Gastroesophageal sphincter (tissue), 4 donors: ENCODE measurements at places on chromosomes 2 and 18. TPM values are rescaled to one million over a fixed set of nuclear protein-coding genes. Genes with fewer than 3 reads are reported as not detected.

DNA sequence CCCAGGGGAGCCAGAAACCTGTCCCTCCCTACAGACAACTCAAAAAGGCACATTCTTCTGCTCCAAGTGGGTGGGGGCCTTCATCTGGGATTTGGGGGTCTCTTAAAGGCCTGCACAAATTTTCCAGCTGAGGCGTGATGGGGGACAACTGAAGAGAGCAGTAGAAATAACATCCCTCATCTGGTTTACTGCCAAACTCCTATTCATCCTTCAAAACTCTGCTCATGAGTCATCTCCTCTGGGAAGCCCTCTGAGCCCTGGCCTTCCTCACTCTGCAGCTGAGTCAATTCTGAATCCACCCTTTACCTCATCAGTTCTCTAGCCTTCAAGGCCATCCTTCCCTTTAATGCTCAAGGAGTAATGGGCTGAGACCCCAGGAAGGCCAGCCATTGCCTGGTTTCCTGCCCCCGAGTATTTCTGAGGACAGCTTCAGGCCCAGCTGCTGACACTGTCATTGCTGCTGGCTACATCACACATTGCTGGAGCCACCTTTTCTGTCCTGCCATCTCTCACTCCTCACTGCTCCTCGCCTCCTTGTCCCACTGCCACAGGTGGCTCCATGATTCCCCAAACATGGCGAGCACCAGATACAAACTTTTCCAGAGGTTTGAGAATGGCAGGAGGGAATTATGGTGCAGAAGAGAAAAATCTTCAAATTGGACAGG lies 32.2 kb upstream of the GLI2 start:
- no peak for ATAC-seq

- ATAC-seq: no peak
Observed at GRCh38 chr18:68735483-68736343, 20.8 kb upstream of the TMX3 start.

DNA sequence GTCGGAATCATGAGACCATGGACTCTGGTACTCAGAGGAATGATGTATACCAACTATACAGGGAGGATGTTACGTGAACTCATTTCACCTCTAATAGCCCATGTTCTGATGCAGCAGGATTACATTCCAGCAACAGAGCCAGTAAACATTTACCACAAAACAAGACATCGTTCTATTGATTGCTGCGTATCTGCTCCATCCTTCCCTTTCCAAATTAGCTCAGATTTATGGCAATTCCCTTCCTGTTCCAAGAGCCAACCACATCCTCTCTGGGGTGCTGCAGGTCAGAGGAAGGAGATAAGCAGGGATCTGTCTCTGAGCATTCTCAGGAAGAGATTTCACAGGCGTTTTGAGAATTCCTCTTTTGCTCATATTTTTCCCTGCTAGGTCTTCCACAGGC lies 98.3 kb downstream of the KLF7 start:
- no peak for ATAC-seq

GRCh38 chr2:66888791-66889631 lies 454.1 kb downstream of the MEIS1 start:
- ATAC-seq: peak; percentile 78

GRCh38 chr2:47833516-47833968 lies 50.6 kb downstream of the MSH6 start:
- no peak for ATAC-seq

- no peak for ATAC-seq
Observed at GRCh38 chr2:239162141-239162821, 238.5 kb downstream of the HDAC4 start.

CLHC1 gene
- total RNA-seq: 3.4 TPM

DNA sequence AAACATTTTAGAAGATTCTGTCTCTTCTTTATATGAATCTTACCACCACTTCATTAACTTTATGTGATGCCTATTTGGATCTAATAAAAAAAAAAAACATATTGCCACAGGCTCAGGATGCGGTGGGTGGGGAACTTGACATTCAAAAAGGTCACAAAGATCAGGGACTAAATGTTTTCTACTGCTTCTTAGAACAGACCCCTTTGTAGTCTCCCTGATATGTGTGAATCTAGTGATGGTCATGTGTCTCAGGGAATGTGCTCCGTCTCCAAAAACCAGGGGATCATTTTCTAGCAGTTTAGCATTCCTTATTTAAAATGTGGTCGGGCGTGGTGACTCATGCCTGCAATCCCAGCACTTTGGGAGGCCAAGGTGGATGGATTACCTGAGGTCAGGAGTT lies 807.8 kb upstream of the CHAC2 start:
- no peak for ATAC-seq
